Nephron progenitor cell (in vitro differentiated cells): ENCODE measurements at places on chromosomes 2 and 18.
A peak's percentile ranks its signal among the peaks of the same experiment; 100 is the strongest.

DNA sequence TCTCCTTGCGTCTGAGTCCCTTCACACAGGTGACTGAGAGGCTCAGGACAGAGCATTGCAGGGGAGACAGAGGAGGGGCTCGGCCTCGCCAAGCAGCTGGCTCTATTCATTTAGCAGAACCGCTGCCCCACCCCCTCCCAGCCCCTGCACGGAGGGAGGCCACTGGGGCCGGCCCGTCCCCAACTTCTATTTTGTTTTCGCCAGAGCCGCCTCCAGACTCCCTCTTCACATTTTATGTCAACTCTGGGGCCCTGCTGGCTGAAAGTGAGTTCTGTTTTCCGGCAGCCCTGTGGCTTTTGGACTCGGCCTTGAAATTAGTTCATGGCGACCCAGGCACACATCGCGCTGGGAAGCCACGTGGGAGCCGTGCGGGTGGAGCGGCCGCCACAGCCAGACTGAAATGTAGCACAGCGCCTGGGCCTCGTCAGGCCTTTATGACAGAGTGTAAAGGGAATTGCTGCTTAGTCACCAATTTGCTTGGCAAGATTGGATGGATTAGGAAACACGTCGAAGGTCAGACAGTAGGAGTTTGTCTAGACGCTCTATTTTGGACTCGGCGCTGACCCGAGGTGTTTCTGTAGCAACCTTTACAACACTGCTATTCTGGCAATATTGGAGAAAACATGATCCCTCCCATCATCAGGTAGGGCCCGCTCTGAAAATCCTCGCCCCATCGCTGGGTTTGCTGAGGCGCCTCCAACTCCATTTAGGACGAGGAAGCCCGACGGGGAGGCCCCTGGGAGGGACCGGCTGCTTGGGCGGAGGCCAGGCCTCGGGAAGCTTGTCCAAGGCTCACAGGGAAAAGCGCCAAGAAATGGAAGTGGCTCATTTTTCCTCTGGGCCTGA lies 90.7 kb upstream of the CTDP1 start:
- DNase-seq: peak; percentile 29

- no peak for DNase-seq
Measured at GRCh38 chr18:28115149-28115550, 61.8 kb downstream of the CDH2 start.

GRCh38 chr2:202030691-202031090 lies 3.0 kb upstream of the FZD7 start:
- DNase-seq: no peak

DNA sequence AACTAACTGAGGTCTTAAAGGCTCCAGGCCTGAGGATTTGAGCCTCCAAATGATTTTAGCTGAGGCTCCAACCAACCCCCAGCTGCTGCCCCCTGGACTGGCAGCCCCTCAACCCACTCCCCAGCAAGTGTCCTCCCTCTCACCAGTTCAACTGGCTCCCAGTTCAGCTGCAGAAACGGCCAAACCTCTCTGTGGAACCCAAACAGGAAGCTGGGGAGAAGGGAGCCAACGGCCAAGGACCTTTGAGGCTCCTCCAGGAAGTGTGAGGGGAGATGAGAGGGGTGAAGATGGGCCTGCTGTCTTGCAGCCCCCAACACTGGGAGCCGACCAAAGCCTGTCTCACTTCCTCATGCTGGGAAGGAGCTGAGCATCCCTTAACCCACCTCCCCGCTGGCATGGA lies 24.9 kb downstream of the ZFP36L2 start:
- DNase-seq: no peak

- DNase-seq: no peak
Measured at GRCh38 chr2:47272905-47273758, 118.0 kb upstream of the STPG4 start.

GRCh38 chr2:79179036-79179435 lies 19.5 kb upstream of the REG3A start:
- DNase-seq: no peak

DNA sequence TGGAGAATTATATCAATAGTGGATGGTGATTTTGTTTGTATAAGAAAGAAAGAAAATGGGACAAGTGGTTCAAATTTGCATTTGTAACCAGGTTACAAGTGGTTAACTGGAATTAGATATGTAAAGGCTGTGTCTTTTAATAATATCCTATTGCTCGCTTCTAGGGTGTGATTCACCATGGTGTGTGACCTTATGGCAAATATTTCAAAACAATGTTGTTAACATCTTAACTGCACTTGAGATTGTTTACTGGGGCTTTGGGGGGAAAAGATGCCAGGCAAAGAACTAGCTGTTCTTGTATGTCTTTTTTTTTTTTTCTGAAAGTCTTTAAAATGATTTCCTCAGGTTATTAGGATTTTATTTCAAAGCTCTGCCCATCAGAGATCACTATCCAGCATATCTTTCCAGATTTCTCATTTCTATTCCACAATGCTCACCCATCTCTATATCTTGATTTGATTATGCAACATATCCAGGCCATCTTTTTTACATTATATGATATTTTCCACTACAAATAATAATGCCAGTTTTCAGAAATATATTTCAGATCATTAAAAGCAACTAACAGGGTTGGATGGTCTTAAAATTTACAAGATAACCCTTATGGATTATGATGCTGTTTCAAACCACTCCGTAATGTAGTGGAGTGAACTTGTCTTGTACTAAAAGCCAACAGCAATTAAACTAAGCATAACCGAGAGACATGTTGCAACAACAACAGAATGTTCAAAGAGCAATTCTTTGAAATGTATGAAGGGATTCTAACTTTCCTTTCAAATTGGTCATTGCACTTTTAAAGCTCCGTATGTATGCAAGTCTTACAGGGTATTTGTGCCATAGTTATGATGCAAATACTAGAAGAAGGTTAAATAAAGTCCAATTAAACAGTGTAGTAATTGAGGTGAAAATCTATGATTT lies 341.5 kb upstream of the ETAA1 start:
- DNase-seq: no peak

DNA sequence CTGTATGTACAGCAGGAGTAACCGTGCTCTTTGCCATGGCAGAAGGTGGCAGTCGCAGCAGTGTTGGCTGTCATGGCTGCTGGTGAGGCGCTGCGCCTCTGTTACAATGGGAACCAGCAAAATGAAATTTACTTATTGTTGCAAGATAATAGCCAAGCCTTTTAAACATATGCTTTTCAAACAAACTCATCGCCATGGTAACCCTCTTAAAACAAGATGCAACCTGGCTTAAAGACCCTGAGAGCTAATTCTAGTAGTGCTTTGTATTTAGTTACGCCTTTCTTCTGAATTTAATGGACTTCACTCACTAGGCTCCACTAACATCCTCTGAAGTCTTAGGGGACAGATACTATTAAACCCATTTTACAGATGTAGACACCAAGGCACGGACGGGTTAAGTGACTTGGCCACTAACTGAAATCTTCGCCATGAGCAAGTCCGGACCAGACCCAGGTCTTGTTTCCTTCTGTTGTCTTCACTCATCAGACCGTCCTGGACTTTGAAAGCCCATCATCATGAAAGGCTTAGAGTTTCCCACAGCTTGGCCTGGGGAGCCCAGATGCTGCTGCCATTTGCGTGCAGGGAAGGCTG lies 111.6 kb upstream of the ODC1 start:
- DNase-seq: no peak

- DNase-seq: no peak
Measured at GRCh38 chr2:21981127-21981526, 857.4 kb downstream of the TDRD15 start.

DNA sequence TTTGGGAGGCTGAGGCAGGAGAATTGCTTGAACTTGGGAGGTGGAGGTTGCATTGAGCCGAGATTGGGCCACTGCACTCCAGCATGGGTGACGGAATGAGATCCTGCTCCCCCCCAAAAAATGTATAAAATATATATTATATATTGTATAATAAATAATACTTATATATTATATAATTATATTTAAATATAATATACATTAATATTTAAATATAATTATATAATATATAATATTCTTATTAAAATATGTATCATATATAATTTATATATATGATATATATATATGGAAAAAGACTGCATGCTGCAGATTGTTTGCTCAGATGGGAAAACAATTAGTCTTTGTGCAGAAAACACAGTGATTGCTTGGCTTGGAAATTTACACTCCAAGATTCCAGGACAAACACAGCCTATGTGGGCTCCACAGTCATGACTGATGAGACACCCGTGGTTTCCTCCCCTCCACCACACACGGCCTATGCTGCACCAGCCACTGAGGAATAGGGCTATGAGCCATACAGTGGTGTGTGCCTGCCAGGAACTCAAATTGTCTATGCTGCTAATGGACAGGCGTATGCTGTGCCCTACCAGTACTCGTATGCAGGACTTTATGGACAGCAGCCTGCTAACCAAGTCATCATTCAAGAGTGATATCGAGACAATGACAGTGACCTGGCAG lies 30.0 kb downstream of the PMAIP1 start:
- DNase-seq: no peak

DNA sequence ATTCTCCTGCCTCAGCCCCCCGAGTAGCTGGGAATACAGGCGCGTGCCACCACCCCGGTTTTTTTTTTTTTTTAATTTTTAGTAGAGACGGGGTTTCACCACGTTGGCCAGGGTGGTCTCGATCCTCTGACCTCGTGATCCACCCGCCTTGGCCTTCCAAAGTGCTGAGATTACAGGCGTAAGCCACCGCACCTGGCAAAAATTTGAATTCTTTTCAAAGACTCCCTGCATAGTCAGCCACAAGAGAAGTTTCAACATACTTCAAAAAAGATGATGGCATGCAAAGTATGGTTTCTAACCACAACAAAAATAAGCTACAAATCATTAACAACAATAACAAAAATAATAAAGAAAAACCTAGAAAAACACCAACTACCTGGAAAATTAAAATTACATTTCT lies 22.0 kb downstream of the HYCC2 start:
- no peak for DNase-seq

DNA sequence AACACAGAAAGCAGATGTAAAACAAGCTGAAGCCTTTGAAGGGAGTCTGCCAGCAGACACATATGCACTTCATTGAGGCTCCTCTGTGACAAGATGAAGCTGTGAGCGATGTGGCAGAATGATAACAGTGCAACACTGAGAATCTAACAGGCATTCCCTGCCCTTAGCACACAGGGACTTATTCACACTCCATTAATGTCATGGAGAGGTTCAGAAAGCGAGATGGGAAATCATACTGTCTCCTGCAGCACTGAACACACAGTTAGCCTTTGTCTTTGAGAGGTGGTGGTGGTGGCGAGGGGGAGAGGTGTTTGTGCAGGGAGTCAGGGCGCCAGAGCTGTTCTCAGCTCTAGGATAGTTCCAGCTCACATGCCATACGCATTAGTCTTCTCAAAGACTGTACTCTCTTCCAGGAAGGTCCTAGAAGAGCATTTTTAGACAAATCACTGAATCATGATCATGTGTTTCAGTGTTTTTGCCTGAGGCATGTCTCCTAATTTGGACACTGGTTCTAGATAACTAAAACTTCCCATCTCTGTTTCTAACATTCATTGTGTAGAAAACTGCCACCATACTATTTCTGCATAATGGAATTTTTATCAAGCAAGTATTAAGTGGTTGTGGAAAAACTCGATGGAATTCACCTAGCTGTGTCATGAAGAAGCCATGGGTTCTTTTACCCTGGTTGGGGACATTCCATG lies 93.5 kb upstream of the ITGB6 start:
- DNase-seq: no peak

- DNase-seq: no peak
Measured at GRCh38 chr2:160334028-160334741, 134.1 kb upstream of the ITGB6 start.

DNA sequence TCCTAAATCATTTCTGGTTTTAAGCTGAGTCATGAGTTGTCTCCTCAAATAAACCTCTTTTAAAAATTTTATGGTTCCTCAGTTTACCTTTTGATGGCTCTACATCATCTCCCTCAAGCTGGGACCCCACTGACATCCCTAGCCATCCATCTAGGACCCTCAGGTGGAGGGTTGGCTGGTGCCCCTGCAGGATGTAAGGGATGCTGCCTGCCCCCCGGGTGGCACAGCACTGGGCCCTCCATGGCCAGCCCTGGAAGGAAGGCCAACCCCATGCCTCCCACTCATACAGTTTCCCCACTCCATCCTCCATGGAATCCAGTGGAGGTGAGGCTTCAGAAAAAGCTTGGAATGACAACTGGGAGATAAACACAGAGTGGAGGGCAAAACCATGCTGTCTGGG lies 17.2 kb upstream of the GPC1 start:
- DNase-seq: no peak

DNA sequence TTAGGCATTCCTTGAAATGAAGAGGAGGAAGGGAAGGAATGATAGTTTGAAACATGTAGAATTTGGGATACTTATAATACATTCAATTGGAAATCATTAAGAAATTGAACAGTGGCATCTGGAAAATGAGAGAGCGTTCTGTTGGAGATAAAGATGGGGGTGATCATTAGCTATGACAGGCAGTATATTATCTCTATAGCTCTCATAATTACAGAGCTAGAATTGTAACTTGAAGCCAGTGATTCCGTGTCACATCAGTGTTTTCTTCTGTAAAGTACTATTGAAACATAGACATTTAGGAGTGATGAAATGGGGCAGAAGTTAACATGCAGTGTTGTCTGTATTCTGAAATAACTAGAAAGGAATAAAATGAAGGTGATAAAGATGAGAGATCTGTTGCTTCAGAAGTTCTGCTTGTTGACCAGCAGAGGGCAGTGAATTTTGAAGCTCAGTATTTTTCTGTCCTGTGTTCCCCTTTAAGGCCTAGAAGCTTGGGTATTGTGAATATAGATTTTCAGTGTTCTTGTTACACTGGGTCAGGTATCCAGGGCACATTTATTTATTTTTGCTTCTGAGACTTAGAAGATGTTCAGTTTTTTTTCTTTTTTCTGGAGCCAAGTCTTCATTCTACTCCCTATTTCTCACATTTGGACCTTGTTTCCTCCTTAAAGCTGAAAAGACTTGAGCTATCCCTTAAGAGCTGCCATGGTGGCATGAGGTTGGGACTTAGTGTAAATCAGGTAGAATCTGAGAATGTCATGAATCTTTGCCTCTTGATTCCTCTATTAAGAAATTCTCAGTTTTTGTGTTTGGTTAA lies 157.4 kb downstream of the TAF4B start:
- peak; percentile 16 for DNase-seq

GRCh38 chr2:85240055-85240454 lies 87.7 kb downstream of the TGOLN2 start:
- no peak for DNase-seq

DNA sequence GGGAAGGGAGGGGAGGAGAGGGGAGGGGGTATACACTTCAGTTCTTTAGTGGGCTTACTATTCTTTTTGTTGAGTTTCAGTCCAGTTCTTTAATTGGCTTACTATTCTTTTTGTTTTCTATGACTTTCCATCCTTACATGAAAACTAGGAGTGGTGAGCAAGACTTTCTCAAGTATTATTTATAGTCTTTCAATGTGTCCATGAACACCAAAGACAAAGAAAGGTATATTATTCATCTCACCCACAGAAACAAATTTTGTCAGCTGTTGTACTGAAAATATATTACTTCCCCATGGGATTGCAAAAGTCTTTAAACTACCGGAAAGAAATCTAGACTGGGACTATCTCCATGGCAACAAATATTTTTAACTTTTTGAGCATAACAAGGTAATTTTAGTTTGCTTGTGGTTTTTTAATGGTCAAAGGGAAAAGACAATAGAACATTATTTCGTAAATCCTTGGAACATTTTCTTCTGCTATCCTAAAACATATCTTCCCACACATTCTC lies 17.6 kb downstream of the ADAM17 start:
- DNase-seq: no peak
